ENCODE measurements at places on chromosomes 11 and 22. TPM values are rescaled to one million over a fixed set of nuclear protein-coding genes. Genes with fewer than 3 reads are reported as not detected.
A peak's percentile ranks its signal among the peaks of the same experiment; 100 is the strongest.

DNA sequence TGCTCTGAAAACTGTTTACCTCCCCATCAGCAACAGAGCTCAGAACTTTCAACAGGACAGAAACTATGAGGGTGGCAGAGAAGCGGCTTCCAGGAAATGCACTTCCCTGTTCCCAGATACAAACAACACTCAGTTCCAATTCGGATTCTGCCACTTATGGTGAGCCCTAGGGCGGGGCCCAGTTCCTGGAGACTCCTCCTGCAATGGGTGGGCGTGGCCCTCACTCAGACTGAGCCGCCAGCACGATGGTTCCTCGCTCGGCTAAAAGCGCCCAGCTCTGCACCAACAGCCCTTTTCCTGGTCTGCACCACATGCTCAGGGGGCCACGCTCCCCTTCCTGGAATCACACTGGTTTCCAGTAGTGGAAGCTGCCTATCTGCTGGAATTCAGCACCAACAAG, 314.1 kb downstream of the CTTN start:
- DNase-seq = no peak

The OR51B2 gene
- total RNA-seq = not detected

- DNase-seq = no peak
Measured at GRCh38 chr11:68379206-68379605, 66.8 kb downstream of the LRP5 start.

The LDHAL6A gene
- not detected for total RNA-seq

DNA sequence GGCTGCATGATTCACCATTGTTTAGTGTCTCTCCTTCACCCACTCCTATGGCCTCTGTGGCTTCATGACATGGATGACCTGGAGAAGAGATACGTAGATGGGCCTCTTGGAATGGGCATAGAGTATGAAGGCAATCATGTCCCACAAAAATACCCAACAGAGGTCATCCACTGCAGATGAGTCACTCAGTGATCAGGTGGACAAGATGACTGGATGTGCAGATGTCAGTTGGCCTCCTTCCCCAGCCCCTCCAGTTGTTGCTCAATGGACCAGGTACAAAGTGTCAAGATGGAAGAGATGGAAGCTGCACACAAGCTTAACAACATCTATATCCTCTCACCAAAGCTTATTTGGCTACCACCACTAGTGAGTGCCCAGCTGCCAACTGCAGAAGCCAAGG, 41.0 kb upstream of the CLPB start:
- DNase-seq = no peak

GRCh38 chr11:34027516-34028408, 23.8 kb upstream of the CAPRIN1 start:
- no peak for DNase-seq

GRCh38 chr22:36362932-36363331, 24.8 kb downstream of the MYH9 start:
- DNase-seq = no peak

DNA sequence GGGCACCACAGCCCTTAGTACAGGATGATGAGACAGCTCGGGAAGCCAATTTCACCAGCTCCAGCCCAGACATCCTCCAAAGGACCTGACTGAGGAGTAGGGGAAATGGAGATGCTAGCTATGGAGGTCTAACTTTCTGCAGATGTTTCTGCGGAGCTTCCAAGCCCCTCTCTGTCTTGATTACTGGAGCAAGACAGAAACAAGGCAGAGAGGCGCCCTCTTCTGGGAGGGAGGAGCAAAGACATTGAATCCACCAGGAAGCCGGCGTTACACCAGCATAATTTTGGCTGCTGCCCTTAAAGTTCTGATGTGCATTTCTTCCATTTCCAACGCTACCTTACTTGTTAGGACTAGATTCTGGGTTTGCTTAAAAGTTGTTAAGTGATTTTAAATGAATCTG, 107.3 kb upstream of the HSD17B12 start:
- DNase-seq = peak; percentile 51

DNA sequence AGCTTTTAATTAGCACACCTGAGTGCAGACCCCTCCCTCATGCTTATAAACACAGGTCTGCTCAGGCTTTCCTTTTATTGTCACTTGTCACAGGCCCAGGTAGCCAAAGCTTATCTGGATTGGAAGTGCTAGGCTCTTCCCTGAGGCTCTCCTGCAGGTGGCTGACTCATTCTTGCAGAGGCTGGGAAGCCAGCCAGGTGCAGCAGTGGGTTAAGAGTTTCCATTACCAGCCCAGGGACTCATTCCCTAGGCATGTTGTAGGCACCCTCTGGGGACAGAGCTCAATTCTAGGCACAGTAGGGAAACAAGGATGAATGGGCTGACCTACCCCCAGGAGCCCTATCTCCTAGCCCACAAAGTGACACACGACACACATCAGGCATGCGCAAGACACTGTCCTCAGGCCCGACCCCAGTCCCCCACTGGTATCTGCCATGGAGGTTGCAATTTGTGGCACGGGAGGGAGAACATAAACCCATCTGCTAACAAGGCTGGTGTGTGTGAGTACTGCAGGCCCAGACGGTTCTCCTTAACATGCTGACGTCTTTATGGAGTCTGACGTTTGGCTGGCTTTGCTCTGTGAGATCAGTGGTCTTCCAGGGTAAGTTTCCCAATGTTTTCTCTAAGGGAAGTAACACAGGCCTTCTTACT, 94.2 kb downstream of the ABTB2 start:
- no peak for DNase-seq

DNA sequence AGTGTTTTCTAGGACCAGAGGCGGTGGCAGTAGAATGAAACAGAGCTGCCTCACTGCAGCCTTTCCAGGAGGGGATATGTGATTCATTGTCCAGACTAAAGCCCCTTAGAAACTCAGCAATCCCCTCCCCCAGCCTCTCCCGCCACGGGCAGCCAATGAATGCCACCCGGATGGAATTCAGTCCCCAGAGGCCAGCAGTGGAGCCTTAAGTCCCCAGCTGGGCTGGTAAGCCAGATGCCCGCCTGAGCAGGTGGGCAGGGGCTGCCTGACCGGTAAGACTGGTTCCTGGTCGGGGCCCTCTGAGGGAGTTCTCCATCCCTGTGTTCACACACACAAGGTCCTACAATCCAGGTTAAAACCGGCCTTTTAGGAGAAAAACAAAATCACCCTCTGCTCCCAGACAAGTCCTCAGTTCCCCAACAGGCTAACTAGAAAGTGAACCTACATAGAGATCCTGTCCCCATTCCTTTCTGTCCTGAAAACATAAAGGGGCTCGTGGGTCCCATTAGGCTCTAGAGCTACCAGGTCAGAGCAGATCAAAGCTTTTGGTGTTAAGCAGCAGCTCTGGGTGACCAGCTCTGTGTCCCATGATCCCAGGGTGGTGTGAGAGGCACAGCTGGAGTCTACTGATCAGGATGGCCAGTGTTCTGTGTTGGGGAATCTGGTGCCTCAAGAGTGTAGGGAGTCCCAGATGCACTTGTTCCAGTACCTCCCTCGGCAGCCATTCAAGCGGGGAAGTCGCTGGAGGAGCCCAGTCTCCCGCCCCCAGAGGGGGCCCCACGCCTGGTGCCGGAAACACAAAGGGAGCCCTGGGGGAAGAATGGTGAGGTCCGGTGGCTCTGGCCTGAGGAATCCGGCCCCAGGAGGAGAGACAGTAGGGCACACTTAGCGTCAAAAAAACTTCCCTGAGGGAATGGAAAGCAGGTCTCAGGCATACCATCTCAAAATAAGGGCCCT, 2.6 kb downstream of the PATZ1 start:
- DNase-seq = peak; percentile 61

DNA sequence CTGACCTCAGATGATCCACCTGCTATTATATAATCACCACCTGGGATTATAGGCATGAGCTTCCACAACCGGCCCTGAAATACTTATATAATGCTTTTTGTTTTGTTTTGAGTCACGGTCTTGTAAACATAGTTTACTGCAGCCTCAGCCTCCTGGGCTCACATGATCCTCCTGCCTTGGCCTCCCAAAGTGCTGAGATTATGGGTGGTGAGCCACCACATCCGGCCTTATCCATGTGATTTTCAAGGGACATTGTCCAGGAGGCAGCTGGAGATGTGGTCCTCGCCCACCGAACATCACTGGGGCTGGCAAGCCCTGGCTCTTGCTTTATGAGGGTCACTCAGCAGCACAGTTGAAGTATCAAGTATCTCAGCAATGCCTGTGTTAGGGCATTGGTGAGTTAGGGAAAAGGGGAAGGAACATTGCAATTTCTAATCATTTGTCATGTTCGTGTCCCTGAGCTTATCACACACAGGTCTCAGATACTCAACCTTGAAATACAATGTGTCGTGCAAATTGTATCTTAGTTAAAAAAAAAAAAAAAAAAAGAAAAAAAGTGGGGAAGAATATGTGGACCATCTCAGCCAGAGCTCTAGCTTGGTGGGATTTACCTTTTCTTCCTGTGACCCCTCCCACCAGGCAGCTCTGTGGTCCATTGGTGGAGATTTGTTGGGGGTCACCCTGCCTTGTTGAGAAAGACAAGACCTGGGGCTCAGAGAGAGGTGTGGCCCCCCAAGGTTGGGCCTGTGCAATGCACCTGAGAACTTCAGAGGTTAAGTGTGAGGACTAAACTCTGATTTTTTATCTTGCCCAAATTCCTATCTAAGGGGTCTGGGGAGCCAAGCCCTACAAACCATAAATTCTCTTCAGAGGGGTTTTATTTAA, 40.4 kb upstream of the MAPK1 start:
- DNase-seq = no peak

DNA sequence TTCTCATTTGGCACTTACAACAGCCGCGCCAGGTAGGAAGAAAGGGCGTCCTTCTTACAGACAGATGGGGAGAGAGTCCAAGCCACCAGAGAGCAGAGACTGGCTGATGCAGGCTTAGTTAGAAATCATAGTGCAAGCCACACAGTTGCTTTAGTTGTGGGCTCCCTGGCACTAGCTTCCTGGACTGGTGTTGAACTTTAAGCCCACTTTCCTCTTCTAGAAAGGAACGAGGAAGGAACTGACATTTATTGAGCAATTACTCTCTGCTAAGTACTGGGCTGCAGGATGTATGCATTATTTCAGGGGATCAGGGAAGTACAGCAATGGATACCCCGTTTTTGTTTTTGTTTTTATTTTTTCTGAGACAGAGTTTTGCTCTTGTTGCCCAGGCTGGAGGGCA, 3.0 kb downstream of the BACE1 start:
- DNase-seq = no peak

DNA sequence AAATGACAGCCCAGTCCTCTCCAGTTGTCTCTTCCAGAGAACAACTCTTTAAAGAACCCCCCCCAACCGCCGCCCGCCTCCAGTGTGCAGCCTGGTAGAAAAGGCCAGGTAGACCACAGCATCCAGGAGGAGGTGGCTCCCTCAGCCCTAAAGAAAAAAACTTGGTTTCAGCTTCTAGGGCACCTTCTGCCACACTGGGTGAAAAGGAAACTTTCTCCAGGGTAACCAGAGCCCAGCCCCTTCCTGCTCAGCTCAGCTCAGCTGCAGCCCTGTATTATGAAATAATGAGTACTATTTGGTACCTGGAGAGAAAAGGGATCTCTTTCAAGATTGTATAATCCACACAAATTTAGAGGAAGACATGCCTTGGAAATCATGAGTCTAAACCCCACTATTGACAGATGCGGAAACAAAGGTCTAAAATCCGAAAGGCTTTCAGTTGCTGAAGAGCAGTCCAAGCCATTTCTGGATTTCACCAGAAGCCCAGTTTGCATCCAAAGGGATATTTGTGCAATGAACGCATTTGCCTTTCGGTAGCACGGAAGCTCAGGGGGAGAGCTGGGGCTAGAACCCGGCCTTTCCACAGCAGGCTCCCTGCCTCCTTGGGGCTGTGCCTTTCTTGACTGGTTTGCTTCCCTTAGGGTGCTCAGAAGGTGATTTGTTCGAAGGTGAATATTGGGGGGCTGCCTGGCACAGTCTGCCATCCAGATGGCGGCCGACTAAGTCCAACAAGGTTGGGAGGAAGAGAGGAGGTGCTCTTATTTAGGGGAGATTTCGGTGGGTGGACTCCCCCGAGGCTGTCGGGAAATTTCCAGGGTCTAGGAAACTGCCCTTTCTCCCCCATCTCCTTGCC, 3.3 kb downstream of the FXYD6 start:
- no peak for DNase-seq

- no peak for DNase-seq
Measured at GRCh38 chr11:11414996-11415395, 61.9 kb upstream of the CSNK2A3 start.

The BAIAP2L2 gene
- 1.9 TPM for total RNA-seq

The MMP13 gene
- not detected for total RNA-seq

GRCh38 chr11:125685228-125685627, 4.6 kb upstream of the ACRV1 start:
- DNase-seq = no peak

DNA sequence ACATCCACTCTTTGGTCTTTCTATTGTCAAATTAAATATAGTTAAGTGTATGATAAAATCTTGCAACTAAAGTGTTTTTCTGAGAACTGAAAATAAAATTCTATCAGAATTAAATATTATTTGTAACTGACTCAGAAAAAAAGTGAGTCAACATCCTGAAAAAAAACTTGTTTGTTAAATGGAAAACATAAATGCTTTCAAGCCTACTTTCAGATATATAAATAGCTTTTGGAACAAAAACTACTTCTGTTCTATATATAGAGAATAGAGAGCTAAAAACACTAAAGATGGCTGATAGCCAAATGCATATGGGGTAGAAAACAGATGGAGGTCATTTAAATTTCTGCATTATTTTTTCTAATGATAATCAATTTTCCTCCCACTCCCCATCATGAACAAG, 61.8 kb downstream of the PIK3C2A start:
- no peak for DNase-seq

The CDKN1C gene
- total RNA-seq = 0.55 TPM

The FGF19 gene
- total RNA-seq = not detected
